Activated naive CD4-positive, alpha-beta T cell treated with anti-CD3 and anti-CD28 coated beads, Interleukin-2, amount 10 ng/mL, durations not matched to agents 7 days and 5 days (primary cell): ENCODE measurements at places on chromosomes 11 and 22.
A peak's percentile ranks its signal among the peaks of the same experiment; 100 is the strongest.

GRCh38 chr22:17476838-17477237, 86.5 kb upstream of the SLC25A18 start:
- DNase-seq, result no peak

DNA sequence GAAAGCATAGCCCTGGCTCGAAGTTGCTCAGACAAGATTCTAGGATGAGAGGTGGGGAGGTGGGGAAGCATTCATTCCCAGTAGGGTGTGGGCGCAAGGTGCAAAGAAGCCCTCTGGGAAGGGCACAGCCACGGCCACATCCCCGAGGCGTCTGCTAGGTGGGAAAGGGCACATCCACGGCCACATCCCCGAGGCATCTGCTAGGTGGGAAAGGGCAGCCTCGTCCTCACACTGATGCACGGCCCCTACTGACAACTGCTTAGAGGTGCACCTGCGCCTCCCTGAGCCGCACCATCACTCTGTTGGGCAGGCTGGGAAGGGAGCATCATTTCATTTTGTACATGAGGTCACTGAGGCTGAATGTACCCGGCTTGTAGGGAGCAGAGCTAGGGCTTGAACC, 94.6 kb upstream of the PITPNB start:
- DNase-seq, result no peak

DNA sequence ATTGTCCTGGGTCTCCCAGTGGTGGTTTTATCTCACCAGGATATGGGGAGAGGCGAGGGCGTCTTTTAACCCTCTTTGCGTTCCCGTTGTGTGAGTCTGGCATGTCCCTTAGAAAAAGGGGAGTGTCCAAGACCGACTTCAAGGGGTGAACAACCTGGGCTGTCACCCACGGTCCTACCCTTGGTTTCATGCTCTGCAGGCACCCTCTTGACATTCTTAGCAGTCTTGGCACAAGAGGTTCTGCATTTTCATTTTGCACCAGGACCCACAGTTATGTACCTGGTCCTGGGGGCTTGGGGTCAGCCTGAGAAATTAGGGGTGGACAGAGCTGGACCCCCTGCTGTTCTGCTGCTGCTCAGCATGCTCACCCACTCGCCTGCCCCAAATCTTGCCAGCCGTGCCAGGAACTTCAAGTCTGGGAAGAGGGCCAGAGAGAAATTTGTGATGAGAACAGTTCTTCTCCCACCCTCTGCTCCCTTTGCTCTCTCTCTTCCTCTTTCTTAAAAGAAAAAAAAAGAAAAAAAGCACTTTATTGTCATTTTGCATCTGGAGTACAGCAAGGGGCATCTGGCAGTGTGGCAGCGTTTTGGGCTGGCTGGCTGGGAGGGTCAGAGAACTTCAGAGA, 471.2 kb downstream of the MIAT start:
- no peak for DNase-seq

DNA sequence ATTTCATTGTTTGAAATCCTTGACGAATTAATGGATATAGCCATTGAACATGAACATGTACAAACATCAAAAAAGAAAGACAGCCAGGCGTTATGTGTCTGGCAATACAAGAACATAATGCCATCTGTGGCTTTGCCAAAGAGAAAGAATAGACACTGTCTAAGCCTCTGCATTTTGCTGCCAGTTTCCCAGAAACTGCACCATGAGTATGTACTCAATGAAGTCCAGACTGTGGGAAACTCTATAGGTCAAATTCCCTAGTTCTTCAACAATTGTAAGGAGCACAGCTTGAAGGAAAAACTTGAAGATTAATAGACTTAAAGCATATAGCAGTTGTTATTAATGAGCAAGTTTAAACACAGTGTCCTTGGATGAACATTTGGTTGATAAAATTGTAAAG, 71.3 kb downstream of the BBOX1 start:
- no peak for DNase-seq

DNA sequence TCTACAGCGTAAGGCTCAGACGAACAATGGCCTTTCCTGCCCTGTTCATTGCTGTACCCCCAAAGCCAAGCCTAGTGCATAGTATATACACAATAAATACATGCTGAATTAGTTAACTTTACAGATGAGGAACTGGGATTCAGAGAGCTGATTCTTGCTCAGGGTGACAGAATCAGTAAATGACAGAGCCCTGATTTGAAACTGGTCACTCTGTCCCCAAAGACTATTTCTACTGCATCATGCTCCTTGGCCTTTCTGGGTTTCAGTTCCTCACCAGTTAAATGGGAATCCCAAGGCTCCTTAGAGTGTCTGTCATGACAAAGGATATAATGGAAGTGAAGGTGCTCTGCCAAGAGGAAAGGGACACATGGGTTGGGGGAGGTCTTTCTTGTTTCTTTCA, 50.5 kb upstream of the TSKU start:
- DNase-seq, result no peak

DNA sequence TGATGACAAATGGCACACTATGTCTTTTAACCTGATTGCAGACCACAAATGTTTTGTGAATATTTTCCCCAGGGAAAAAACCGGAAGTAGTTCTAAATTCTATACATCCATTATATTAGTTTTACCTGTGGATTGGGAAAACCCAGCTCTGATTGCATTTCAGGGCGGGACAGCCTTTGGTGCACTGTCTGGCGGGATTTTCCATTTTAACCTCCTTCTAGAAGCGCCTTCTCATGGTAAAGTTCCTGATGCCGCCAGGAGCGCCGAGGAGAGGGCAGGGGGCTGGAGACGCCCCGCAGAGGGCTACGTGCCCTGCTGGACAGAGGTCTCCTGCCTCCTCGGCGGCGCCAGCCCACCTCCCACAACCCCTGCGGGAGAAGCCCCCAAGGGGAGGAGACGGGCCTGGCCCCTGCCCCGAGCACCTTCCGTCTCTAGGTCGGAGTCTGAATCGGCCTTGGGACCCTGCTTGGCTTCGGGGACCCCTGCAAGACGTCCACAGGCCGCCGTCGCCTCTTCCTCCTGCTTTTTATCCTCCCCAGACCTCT, 1.2 kb upstream of the P2RX6 start:
- DNase-seq, result no peak

DNA sequence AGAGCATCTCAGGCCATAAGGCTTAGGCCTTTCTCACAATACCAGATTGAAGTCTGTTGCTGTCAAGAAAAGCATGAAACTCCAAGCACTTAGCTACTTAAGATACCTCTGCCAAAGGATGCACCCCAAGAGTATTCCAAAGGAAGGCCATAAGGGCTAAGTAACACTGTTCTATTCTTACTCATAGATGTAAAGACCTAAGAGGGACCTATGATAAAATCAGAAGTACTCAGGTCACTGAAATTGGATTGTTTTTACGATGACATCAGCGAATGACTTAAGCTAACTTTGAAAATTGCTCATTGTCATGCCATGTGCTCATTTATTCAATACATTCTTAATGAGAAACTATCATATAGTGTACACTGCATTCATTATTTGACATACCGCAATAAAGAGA, 172.8 kb downstream of the KCNA4 start:
- no peak for DNase-seq

- DNase-seq, result no peak
Observed at GRCh38 chr22:42811459-42811858, 45.6 kb downstream of the ARFGAP3 start.

DNA sequence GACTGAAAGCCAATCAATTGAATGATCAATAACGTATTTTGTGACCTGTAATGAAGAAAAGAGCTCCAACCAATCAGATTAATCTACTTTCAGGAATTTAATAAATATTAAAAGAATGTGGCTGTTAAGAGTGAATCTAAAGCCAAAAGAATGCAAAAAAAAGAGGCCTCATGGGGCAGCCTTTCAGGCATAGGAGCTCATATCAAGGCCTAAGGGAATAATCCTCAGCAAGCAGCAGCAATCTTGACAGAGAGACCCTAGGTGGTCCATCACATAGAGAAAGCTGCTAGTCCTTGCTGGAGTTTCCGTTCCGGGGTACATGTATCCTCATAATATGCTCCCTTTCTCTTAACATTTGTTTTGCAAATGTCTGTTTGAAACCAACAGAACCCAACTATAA, 313.1 kb upstream of the PITPNB start:
- DNase-seq, result no peak

DNA sequence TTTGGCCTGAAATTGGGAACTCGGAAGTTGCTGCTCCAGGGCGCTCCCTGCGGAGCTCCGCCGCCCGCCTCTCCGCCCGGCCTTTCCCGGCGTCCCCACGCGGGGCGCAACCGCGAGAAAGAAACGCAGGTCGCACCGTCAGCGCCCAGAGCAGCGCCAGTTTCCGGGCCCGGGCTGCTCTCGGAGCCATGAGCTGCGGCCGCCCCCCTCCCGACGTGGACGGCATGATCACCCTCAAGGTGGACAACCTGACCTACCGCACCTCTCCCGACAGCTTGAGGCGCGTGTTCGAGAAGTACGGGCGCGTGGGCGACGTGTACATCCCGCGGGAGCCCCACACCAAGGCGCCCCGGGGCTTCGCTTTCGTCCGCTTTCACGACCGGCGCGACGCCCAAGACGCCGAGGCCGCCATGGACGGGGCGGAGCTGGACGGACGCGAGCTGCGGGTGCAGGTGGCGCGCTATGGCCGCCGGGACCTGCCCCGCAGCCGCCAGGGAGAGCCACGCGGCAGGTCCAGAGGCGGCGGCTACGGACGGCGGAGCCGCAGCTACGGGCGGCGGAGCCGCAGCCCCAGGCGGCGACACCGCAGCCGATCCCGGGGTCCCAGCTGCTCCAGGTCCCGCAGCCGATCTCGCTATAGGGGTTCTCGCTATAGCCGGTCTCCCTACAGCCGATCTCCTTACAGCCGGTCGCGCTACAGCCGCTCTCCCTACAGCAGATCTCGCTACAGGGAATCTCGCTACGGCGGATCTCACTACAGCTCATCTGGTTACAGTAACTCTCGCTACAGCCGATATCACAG, 521 bp downstream of the SRSF8 start:
- peak; percentile 83 for DNase-seq

- DNase-seq, result no peak
Observed at GRCh38 chr11:88206751-88207150, 31.5 kb upstream of the RAB38 start.

GRCh38 chr11:46120346-46121300, 631 bp downstream of the PHF21A start:
- DNase-seq, result peak; percentile 45

- DNase-seq, result peak; percentile 44
Observed at GRCh38 chr11:2265396-2265795, 5.0 kb downstream of the ASCL2 start.

GRCh38 chr11:70054004-70054403, 24.1 kb upstream of the ANO1 start:
- DNase-seq, result no peak

DNA sequence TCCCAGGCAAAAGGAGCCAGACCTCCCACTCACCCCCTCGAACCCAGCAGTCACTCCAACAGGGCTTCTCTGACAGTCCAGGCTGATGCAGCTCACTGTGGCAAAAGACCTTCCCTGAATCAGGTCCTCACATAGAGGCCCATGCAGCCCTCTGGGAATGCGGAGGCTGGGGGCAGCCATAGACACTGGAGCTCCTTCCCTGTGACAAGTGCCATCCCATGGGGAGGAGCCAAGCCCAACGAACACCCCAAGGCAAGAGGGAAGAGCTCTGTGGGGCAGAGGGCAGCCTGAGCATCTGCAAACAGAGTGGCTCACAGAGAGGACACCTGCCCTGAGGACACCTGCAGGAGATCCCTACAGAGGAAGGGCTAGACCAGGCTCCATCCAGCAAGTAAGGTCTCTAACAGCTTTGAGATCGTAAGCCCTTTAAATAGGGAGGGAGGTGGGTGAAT, at the start of gene LINC01488:
Gene LINC01488 (plus strand): TSS at position 271 of the 452 bp plus-strand sequence.
- no peak for DNase-seq

DNA sequence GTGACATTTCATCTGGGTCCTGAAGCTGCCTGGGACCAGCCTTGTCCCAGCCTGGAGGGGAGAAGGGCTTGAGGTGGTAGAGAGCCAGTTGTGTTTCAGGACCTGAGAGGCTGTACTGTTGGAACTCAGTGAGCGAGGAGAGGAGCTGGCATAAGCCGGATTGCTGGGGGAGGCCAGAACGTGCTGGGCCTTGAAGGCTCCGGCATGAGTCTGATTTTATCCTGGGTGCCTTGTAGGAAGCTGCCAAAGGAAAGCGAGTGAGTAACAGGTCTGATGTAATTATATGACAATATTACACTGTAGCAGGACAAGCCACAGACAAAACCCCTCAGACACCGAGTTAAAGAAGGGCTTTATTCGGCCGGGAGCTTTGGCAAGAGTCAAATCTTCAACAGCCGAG, 17.2 kb downstream of the AP2A2 start:
- DNase-seq, result no peak

- DNase-seq, result no peak
Observed at GRCh38 chr11:624705-625635, at the start of gene CDHR5. Gene CDHR5, minus strand, starts transcription at chr11:624955. Its CDS starts 53 bp downstream, at chr11:624902.

- peak; percentile 66 for DNase-seq
Observed at GRCh38 chr11:75524665-75525432, 892 bp downstream of the GDPD5 start.

DNA sequence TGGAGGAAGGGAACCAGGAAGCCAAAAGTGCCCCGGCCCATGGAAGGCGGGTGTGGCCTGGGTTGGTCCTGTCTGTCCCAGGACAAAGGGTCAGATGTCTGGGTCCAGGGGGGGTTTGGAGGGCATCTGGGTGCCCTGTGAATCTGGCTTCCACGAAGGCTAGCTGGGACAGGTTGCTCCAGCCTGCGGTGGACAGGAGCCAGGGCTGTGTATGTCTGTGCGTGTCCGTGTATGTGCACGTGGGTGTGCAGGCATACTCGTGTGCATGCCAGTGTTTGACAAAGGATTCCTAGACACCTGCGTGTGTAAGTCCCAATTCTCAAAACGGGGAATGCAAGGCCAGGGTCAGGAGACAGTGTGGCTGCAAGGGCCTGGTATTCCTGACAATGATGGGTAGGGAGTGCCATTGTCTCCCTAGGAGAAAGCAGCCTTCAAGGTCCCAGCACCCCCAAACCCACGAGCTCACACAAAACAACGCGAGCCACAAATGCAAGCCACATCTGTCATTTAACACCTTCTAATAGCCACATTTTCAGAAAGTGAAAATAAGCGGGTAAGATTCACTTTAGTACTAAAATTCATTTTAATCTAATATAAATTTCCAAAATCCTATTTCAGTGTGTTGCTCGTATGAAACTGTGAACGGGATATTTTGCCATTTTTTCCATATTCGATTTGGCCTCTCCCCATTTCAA, 78.4 kb upstream of the WNT7B start:
- DNase-seq, result no peak

- DNase-seq, result no peak
Observed at GRCh38 chr11:86211619-86212018, 32.9 kb upstream of the EED start.

- no peak for DNase-seq
Observed at GRCh38 chr11:67664213-67664585, 10.2 kb downstream of the ALDH3B2 start.

- no peak for DNase-seq
Observed at GRCh38 chr11:35992548-35992947, 48.7 kb downstream of the LDLRAD3 start.
